ENCODE measurements at places on chromosomes 1 and 21. TPM values are rescaled to one million over a fixed set of nuclear protein-coding genes. Genes with fewer than 3 reads are reported as not detected.

The LRRC7 gene
- 0.66 TPM for total RNA-seq

The CNR2 gene
- 0.05 TPM for total RNA-seq

The CFHR4 gene
- 67.7 TPM for total RNA-seq

The PHLDA3 gene
- 2.0 TPM for total RNA-seq

The ABCG1 gene
- total RNA-seq: 3.3 TPM

The KIF14 gene
- 0.15 TPM for total RNA-seq

The RGS13 gene
- total RNA-seq: not detected

The LAX1 gene
- 0.40 TPM for total RNA-seq

The LCE3E gene
- total RNA-seq: not detected

The KRTAP12-2 gene
- total RNA-seq: not detected

The GSTM5 gene
- 0.19 TPM for total RNA-seq

The LRRC3 gene
- 19.3 TPM for total RNA-seq

The SHE gene
- total RNA-seq: 4.4 TPM

The LRRC71 gene
- total RNA-seq: not detected

The CLCA4 gene
- not detected for total RNA-seq

The CATSPER4 gene
- total RNA-seq: not detected

The CBR3 gene
- not detected for total RNA-seq

The ATP6V1G3 gene
- total RNA-seq: not detected

The USP24 gene
- 23.1 TPM for total RNA-seq

The FMO4 gene
- total RNA-seq: 12.8 TPM

The LCE6A gene
- total RNA-seq: not detected

The SH3D21 gene
- total RNA-seq: 1.2 TPM

The VWA5B1 gene
- total RNA-seq: not detected

The LRRC39 gene
- total RNA-seq: not detected

The CHODL gene
- not detected for total RNA-seq

The CHIA gene
- total RNA-seq: not detected

The TENT5C gene
- 2.9 TPM for total RNA-seq

The GRIK3 gene
- not detected for total RNA-seq

The FBXO2 gene
- total RNA-seq: 23.0 TPM

The TRABD2B gene
- total RNA-seq: 0.68 TPM

The CLEC20A gene
- not detected for total RNA-seq

The PAPPA2 gene
- total RNA-seq: 0.53 TPM

The TMEM82 gene
- total RNA-seq: 17.5 TPM

The IBA57 gene
- total RNA-seq: 6.8 TPM

The KNCN gene
- not detected for total RNA-seq

The C1orf226 gene
- 26.2 TPM for total RNA-seq

The VAMP4 gene
- 6.5 TPM for total RNA-seq

The RAB3B gene
- 0.11 TPM for total RNA-seq

The A3GALT2 gene
- total RNA-seq: not detected

The HMGN1 gene
- 63.1 TPM for total RNA-seq
